CD4-positive, CD25-positive, alpha-beta regulatory T cell (primary cell): ENCODE measurements at places on chromosomes 3 and 15. TPM values are rescaled to one million over a fixed set of nuclear protein-coding genes. Genes with fewer than 3 reads are reported as not detected.

- H3K27ac ChIP-seq: no peak overlapping the region
- no peak for DNase-seq
- no peaks in the 10 kb centered on the region for H3K4me1 ChIP-seq
- peaks cover 4% of the 10 kb centered on the region for H3K27me3 ChIP-seq
- no peaks in the 10 kb centered on the region for H3K36me3 ChIP-seq
Measured at GRCh38 chr3:51283421-51283820, 101.7 kb upstream of the MANF start.

Gene ATP8B4
- polyA plus RNA-seq: not detected

Gene HESX1
- polyA plus RNA-seq: not detected

Gene CYP8B1
- polyA plus RNA-seq: not detected

Gene LRRC15
- polyA plus RNA-seq: not detected

- H3K36me3 ChIP-seq: no peaks in the 10 kb centered on the region
- H3K4me1 ChIP-seq: no peaks in the 10 kb centered on the region
- no peaks in the 10 kb centered on the region for H3K27me3 ChIP-seq
- no peak overlapping the region for H3K27ac ChIP-seq
- DNase-seq: no peak
- H3K4me3 ChIP-seq: no peak overlapping the region
Measured at GRCh38 chr3:9508781-9509180, 44.8 kb downstream of the LHFPL4 start.

Gene GOLGA8J
- not detected for polyA plus RNA-seq

Gene MLH1
- polyA plus RNA-seq: 22.3 TPM

Gene STT3B
- polyA plus RNA-seq: 85.1 TPM

GRCh38 chr3:129139911-129140310 lies 18.3 kb upstream of the RAB43 start:
- no peak for DNase-seq
- no peaks in the 10 kb centered on the region for H3K27me3 ChIP-seq
- peaks cover 56% of the 10 kb centered on the region for H3K36me3 ChIP-seq
- no peaks in the 10 kb centered on the region for H3K4me1 ChIP-seq
- no peak overlapping the region for H3K27ac ChIP-seq

Gene TRPM1
- not detected for polyA plus RNA-seq

Gene CHRM5
- polyA plus RNA-seq: not detected

- no peak overlapping the region for H3K27ac ChIP-seq
- no peaks in the 10 kb centered on the region for H3K36me3 ChIP-seq
- H3K27me3 ChIP-seq: no peaks in the 10 kb centered on the region
- peaks cover 22% of the 10 kb centered on the region for H3K4me1 ChIP-seq
- H3K4me3 ChIP-seq: no peak overlapping the region
- no peak for DNase-seq
Measured at GRCh38 chr3:50563867-50564266, 3.7 kb downstream of the C3orf18 start.

Gene ZDHHC23
- polyA plus RNA-seq: 0.49 TPM

Gene FOXB1
- 0.67 TPM for polyA plus RNA-seq

- H3K36me3 ChIP-seq: no peaks in the 10 kb centered on the region
- H3K4me3 ChIP-seq: no peak overlapping the region
- no peaks in the 10 kb centered on the region for H3K4me1 ChIP-seq
- H3K27ac ChIP-seq: no peak overlapping the region
Measured at GRCh38 chr3:13198264-13198879, 125.1 kb upstream of the IQSEC1 start.

GRCh38 chr3:39794880-39795279 lies 14.5 kb upstream of the MYRIP start:
- DNase-seq: no peak
- H3K27me3 ChIP-seq: peaks cover 2% of the 10 kb centered on the region
- H3K27ac ChIP-seq: no peak overlapping the region
- H3K36me3 ChIP-seq: no peaks in the 10 kb centered on the region
- H3K4me1 ChIP-seq: no peaks in the 10 kb centered on the region

- no peaks in the 10 kb centered on the region for H3K4me1 ChIP-seq
- H3K4me3 ChIP-seq: no peak overlapping the region
- DNase-seq: no peak
- peaks cover 25% of the 10 kb centered on the region for H3K27me3 ChIP-seq
Measured at GRCh38 chr15:81117136-81117535, 16.9 kb upstream of the CFAP161 start.

- H3K36me3 ChIP-seq: no peaks in the 10 kb centered on the region
- H3K4me1 ChIP-seq: no peaks in the 10 kb centered on the region
- no peaks in the 10 kb centered on the region for H3K27me3 ChIP-seq
- H3K27ac ChIP-seq: no peak overlapping the region
- no peak overlapping the region for H3K4me3 ChIP-seq
- no peak for DNase-seq
Measured at GRCh38 chr3:155230382-155230781, 63.1 kb downstream of the STRIT1 start.

- no peaks in the 10 kb centered on the region for H3K4me1 ChIP-seq
- peak; percentile 27 for DNase-seq
- H3K27ac ChIP-seq: no peak overlapping the region
- H3K4me3 ChIP-seq: no peak overlapping the region
- H3K27me3 ChIP-seq: no peaks in the 10 kb centered on the region
- no peaks in the 10 kb centered on the region for H3K36me3 ChIP-seq
Measured at GRCh38 chr3:129794311-129795185, 99.0 kb downstream of the TMCC1 start.

GRCh38 chr15:27694506-27695087 lies 404.5 kb downstream of the OCA2 start:
- DNase-seq: no peak
- no peaks in the 10 kb centered on the region for H3K27me3 ChIP-seq
- H3K4me3 ChIP-seq: no peak overlapping the region
- no peaks in the 10 kb centered on the region for H3K4me1 ChIP-seq
- H3K36me3 ChIP-seq: no peaks in the 10 kb centered on the region

Gene CAPN3
- not detected for polyA plus RNA-seq

DNA sequence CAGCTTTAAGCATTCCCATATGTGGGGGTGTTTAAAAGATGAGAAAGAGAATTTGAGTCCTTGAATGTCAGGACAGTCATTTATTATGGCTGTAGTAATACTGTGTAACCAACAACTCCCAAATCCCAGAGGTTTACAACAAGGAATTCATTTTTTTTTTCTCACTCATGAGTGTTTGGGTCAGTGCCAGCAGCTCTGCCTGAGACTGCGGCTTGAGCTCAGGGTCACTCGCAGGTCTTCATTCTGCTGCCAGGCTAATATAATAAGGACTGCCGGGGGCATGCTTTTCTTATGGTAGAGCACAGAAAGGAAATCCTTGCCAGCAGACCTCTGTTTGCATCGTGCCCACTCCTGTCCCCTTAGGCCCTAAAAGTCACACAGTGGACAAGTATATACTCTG lies 277.9 kb upstream of the LMCD1 start:
- H3K27me3 ChIP-seq: no peaks in the 10 kb centered on the region
- no peaks in the 10 kb centered on the region for H3K36me3 ChIP-seq
- no peak overlapping the region for H3K4me3 ChIP-seq
- DNase-seq: no peak

DNA sequence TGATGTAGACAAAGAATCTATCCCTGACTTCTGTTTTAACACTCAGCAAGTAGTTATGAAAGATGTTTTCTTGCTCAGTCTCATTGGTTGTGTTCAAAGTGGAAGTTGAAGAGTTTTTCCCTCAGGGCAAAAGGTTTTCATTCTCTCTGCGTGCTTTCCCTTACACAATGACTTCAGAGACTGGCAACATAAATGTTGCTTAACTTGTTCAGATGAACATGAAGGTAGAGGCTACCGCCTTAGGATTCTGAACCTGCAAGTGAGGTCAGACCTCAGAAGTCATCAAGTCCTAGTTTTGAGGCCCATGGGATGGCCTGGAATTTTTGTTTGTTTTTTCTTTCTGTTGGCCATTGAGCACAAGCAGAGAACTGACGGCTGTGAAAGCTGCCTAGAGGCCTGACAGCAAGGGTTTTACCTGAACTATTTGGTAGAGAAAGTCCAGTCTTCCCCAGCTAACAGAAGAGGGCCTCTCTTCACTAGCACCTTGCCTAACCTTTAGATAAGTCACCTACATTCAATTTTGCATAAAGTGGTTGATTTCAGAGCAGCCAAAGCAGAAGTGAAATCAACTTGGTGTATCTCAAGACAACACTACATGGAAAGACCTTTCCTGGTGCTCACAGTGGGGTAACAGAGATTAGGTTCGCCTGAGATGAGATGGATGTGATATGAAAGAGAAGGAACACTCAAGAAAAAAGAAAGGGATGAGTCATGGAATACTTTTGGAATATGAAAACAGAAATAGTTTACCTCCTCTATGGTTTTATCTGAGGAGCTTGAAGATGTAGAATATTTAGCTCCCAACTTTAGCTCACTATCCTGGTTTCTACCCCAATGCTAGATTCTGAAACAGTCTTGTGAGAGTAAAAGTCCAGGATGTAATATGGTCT lies 53.6 kb upstream of the AP4E1 start:
- H3K27me3 ChIP-seq: peaks cover 2% of the 10 kb centered on the region
- no peaks in the 10 kb centered on the region for H3K4me1 ChIP-seq
- DNase-seq: no peak
- H3K27ac ChIP-seq: no peak overlapping the region

DNA sequence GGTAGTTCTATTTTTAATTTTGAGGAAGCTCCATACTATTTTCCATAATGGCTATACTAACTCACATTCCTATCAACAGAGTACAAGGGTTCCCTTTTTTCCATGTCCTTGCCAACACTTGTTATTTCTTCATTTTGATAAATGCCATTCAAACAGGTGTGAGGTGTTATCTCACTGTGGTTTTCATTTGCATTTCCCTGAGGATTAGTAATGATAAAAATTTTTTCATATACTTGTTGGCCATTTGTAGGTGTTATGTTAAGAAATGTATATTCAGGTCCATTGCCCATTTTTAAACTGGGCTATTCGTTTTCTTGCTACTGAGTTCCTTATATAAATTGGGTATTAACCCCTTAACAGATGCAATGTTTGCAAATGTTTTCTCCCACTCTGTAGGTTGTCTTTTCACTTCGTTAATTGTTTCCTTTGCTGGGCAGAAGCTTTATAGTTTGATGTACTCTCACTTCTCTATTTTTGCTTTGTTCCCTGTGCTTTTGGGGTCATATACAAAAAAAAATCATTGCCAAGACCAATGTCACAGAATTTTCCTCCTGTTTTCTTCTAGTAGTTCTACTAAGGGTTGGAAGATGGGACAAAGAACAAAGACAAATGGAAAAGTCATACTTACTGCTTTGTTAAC lies 11.0 kb upstream of the VPS39 start:
- no peaks in the 10 kb centered on the region for H3K27me3 ChIP-seq
- H3K27ac ChIP-seq: no peak overlapping the region
- no peaks in the 10 kb centered on the region for H3K4me1 ChIP-seq
- H3K4me3 ChIP-seq: no peak overlapping the region
- H3K36me3 ChIP-seq: peaks cover 49% of the 10 kb centered on the region
- DNase-seq: no peak

DNA sequence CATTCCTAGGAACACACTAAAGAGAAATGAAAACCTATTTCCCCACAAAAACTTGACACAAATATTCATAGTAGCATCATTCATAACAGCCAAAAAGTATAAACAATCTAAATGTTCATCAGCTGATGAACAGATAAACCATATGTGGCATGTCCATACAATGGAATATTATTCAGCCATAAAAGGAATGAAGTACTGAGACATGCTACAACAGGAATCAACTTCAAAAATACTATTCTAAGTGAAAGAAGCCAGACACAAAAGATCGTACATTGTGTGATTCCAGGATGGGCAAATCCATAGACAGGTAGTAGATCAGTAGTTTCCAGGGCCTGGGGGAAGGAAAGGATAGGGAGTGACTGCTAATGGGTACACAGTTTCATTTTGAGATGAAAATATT lies 118.0 kb downstream of the GSK3B start:
- no peak overlapping the region for H3K27ac ChIP-seq
- H3K4me3 ChIP-seq: no peak overlapping the region
- H3K27me3 ChIP-seq: no peaks in the 10 kb centered on the region

Gene PLCB2
- 24.6 TPM for polyA plus RNA-seq

GRCh38 chr3:4067893-4068292 lies 235.3 kb upstream of the SETMAR start:
- no peak overlapping the region for H3K27ac ChIP-seq
- no peaks in the 10 kb centered on the region for H3K27me3 ChIP-seq
- no peaks in the 10 kb centered on the region for H3K36me3 ChIP-seq

- no peak overlapping the region for H3K4me3 ChIP-seq
- no peaks in the 10 kb centered on the region for H3K27me3 ChIP-seq
- H3K4me1 ChIP-seq: no peaks in the 10 kb centered on the region
Measured at GRCh38 chr15:59556380-59556779, 55.2 kb upstream of the GCNT3 start.

DNA sequence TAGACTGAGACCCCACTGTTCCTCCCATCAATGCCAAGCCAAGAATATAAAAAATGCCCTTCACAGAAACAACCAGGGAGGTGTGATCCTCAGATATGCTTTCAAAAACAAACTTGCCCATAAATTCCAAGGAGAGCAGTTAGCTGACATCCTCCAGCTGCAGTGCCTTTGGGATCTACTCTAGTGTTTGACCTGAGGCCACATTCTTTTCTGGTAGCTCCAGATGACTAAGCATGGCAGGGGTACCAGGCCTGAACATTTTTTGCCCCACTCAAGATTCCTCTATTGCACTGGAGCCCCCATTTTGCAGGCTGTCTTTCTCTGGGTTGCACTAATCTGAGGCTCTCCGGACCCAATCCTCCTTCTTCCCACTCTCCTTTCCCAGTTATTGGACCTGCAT lies 27.9 kb upstream of the ACP3 start:
- DNase-seq: no peak
- no peak overlapping the region for H3K27ac ChIP-seq
- no peaks in the 10 kb centered on the region for H3K4me1 ChIP-seq
- no peaks in the 10 kb centered on the region for H3K36me3 ChIP-seq
- H3K4me3 ChIP-seq: no peak overlapping the region
- peaks cover 2% of the 10 kb centered on the region for H3K27me3 ChIP-seq

- no peaks in the 10 kb centered on the region for H3K36me3 ChIP-seq
- H3K27me3 ChIP-seq: no peaks in the 10 kb centered on the region
- no peak overlapping the region for H3K4me3 ChIP-seq
- no peak for DNase-seq
Measured at GRCh38 chr3:73605861-73606260, 18.9 kb downstream of the PDZRN3 start.

Gene TBC1D2B
- 12.2 TPM for polyA plus RNA-seq

DNA sequence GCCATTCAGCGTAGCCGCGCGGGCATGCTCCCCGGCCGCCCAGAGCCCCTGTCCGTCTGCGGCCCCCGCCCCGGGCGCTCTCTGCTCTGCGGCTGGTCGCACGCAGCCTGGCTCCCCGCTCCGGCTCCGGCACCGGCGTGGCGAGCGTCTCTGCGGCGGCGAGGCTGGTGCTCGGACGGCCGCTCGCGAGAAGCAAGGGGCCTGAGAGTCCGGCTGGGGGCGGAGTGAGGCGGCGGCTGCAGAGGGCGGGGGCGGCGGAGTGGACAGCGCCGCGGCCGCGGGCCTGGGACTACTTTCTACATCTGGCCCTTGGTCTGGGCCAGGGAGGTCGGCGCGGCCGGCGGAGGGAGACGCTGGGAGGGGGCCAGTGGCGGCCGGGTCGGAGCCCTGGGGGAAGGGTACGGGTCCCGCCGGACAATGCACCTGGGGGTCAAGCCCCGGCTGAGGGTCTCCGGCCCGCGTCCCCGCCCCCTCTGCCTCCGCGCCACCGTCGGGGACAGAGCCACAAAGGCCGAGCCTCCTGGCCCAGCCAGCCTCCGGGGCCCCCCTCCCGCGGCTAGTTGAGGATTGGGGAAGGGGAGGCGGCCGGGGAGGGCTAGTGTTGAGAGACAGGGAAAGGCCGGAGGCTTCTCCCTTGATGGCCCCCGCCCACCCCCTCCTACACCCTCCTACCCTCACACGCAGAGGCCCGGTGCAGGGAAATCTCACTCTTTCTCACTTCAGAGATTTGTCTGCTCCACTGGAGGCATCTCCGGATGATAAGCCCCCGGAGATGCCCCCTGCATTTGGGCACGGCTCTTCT lies at the start of gene PRTG:
PRTG (minus strand) TSS at position 226 of the 802 bp plus-strand sequence; CDS start at position 5, 221 bp downstream.
- no peaks in the 10 kb centered on the region for H3K36me3 ChIP-seq
- H3K27ac ChIP-seq: no peak within 1 kb of the TSS
- H3K4me1 ChIP-seq: peaks cover 21% of the 10 kb centered on the region
- H3K27me3 ChIP-seq: peaks cover 45% of the 10 kb centered on the region
- no peak for DNase-seq

Gene PRICKLE2
- not detected for polyA plus RNA-seq
